CD4-positive, alpha-beta T cell treated with Interleukin-15 for 4 hours (primary cell): ENCODE measurements at places on chromosomes 2 and 18.

GRCh38 chr18:79320216-79320850 lies 75.4 kb upstream of the NFATC1 start:
- DNase-seq = no peak

GRCh38 chr18:37487400-37487867 lies 78.2 kb downstream of the CELF4 start:
- no peak for DNase-seq

- DNase-seq = no peak
Measured at GRCh38 chr2:176589287-176589686, 320.0 kb downstream of the MTX2 start.

DNA sequence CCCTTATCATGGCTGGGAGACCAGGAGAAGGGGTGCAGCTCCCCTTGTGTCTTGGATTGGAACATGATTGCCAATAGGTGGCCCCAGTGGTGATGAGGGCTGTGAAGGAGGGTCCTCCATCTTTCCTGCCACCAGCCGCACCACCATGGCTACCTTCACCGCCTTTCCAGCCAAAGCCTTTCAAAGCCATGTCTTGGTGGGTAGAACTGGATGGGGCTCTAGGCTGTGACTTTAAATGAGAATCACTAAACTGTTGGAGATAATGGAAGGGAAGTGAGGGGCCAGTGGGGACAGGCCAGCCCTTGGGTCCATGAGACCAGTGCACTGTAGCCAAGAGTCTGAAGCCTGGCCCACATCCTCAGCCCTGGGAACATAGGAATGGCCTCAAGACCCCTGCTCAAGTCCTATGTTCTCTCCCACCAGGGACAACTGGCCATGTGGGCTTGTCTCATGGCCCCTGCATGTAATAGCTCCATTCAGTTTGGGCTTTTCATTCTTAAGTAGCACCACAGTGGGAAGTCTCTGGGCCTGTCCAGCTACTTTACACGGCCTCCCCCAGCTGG lies 345.7 kb downstream of the DYSF start:
- DNase-seq = no peak

- DNase-seq = no peak
Measured at GRCh38 chr2:142572346-142573132, 304.9 kb upstream of the KYNU start.

DNA sequence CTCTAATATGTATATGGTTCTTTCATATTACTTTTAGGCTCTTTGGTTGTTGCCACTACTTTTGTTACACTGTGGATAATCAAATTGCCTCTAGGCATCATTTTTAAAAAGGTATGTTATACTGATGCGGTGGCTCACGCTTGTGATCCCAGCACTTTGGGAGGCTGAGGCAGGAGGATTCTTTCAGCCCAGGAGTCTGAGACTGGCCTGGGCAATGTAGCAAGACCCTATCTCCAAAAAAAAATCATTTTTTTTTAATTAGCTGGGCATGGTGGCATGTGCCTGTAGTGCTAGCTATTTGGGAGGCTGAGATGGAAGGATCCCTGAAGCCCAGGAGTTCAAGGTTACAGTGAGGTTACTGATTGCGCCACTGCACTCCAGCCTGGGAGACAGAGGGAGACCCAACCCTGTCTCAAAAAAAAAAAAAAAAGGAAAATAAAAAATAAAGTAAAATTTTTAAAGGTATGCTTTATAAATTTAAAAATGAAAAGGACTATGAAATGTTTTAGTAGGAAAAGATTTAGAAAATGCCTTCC lies 48.1 kb upstream of the DYNC2LI1 start:
- no peak for DNase-seq

- no peak for DNase-seq
Measured at GRCh38 chr2:54871457-54872107, 148.1 kb downstream of the EML6 start.

DNA sequence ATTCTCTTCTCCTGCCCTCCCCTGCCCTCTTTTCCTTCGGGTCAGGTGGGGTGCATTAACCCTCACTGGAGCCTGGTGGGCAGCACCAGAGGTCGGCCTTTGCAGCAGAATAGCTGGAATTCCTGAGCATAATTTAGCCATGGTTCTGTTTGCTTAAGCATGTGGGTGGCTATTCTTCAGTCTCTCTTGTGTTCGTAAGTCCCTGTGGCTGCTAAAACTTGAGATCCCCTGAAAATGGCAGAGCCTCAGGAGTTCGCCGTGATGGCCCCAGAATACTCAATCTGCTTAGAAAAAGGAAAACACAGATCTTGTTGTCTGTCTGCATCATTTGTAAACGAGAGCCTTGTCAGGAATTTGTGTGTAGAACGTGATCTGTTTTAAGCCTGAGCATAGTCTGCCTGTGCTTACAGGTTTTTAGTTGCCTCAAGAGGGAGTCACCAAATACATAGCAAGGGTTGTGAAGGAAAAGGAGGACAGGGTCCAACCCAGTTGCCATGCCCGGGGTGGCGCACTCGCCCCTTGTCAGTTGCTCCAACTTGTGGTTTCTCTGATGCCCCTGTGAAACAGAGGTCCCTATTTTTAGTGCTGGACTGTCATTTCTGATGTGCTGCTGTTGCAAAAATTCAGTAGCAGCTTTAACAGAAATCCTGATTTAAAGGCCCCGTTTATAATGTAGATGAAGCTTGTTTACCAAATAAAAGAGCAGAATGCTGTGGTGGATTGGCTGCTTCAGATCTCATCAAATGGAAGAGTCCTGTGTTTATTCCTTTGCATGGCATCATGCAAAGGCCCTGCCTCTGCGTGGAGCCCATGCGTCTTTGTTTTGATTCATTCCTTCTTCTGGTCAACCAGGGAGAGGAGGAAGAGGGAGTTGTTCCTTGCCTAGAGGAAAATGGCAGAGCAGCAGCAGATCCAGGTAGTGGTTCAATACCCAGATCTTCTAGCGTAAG lies 74.8 kb downstream of the WDSUB1 start:
- no peak for DNase-seq

- no peak for DNase-seq
Measured at GRCh38 chr2:195662138-195662537, 5.1 kb downstream of the SLC39A10 start.

DNA sequence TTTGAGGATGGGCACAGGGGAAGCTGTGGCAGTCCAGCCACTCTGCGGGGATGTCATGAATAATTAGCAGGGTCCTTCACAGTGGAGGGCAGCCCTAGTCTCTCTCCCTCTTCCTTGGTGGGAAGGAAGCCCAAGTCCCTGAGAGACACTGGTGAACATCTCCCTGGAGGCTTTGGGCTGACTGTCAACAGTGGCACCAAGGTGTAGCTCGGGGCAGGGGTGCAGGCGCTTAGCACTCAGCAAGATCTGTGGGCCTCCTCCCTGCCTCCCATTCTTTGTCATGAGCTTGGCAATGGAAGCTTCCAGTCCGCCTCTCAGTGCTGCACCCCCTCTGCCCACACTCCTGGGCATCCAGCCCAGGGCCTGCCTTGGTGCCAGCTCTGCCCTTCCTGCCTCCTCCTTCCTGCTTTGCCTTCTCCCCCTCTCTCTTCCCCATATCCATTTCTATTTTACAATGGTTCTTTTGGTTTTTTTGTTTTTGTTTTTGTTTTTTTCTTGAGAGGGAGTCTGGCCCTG lies 59.4 kb downstream of the STEAP3 start:
- no peak for DNase-seq

DNA sequence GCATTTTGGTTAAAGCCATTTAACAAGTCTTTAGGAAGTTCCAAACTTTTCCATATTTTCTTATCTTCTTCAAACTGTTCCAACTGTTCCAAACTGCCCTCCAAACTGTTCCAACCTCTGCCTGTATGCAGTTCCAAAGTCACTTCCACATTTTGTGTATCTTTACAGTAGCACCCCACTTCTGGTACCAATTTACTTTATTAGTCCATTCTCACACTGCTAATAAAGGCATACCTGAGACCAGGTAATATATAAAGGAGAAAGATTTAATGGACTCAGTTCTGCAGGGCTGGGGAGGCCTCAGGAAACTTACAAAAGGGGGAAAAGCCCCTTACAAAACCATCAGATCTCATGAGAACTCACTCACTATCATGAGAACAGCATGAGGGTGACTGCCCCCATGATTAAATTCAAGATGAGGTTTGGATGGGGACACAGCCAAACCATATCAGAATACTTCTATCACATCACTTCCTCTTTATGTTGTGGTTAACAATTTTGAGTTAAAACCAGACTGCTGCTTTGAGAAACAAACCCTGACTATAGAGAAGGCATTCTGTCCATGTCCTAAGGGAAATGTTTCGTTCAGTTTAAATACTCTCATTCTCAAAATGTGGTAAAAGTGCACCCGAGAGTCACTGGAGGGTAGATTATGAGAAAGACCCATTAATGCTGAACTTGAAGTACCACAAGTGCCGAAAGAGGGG lies 11.0 kb downstream of the IL18R1 start:
- peak; percentile 31 for DNase-seq

DNA sequence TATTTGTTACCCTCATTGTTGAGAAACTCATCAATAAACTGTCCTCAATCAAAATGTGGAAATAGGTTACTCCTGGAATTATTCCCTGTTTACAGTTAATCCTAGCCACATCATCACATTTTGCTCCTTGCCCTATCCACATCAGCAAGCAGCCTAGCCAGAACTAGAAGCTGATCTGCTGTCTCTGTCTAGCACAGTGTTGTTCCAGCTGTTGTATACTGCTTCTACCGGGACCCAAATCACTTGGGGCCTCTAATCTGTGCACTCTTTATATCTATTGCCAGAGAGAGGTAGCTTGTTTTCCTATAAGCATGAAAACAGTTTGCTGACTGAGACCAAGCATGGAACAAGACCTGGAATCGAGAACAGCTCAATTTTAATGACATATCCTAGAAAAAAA lies 196.2 kb upstream of the SP5 start:
- DNase-seq = no peak

DNA sequence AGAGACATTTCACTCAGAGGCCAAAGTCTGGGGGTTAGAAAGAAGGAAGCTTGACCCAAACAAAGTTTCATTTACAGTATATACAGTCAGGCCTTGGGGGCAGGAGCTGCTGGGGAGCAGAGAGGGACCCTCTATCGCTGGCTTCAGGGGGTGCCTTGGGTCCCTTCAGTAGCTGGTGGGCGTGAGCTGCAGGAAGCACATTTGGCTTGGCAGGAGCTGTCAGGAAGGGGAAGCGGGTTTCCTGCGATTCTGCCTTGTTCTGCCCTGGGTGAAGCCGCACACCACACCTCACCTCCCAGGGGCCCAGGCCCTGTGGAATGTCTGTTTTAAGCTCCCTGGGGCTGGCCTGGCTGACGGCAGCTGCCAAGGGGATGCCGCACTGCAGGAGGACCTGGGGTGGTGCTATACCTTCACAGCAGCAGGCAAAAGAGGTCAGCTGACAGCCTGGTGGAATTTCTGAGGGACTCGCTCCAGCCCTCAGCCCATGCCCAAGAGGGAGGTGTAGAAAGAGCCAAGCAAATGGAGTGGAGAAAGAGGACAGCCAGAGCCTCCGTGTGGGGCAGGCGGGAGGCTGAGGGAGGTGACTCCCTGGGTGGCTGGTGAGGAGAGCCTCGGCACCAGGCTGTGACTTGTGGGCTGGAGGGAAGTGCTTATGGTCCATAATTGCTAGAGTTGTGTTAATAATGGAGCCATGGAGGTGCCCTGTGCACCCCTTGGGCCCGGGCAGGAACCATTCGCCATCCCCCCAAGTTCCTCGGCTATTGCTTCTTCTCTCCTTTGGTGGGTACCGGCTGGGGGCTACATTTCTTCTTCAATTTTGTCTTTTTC lies 43.9 kb downstream of the PSD4 start:
- DNase-seq = no peak

DNA sequence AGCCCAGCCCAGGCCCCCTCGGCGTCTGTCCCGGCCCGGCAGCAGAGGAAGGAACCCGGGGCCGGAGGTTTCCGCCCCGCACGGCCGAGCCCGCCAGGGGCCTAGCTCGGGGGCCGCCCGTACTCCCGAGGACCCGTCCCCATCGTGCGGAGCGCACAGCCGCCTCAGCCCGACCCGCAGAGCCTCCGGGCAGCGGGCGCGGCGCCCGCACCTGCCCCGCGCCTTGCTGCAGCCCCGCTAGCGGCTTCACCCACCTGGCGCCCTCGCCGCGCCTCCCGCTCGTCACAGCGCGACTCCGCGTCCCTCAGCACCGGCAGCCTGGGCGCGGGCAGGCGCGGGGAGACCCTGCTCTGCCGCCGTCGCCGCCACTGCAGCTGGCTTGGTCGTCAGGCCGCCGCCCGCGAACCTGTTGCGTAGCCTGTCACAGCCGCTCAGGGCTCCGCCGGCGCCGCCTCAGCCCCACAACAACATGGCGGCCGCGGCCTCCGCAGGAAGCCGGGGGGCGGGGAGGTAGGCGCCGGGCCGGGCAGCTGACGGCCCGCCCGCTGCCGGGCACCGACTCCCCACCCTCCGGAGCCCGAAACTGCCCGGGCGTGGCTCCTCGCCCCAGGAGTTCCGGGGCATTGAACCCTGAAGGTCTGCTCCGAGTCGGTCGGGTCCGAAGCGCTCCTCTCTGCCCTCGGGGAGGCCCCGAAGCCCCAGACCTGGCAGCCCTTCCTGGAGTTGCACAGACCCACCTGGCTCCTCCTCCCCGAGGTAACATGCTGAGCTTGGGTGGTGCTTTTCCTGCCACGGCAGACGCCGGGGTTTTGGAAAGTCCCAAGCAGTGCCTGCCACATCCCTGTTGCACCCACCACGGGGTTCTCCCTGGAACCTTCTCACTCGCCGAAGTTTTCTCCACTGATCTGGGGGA lies at the start of gene ITSN2:
Gene ITSN2, minus strand, starts transcription at position 487 of the 913 bp plus-strand sequence. CDS start 32,454 bp downstream, outside the sequence.
- peak; percentile 76 for DNase-seq

DNA sequence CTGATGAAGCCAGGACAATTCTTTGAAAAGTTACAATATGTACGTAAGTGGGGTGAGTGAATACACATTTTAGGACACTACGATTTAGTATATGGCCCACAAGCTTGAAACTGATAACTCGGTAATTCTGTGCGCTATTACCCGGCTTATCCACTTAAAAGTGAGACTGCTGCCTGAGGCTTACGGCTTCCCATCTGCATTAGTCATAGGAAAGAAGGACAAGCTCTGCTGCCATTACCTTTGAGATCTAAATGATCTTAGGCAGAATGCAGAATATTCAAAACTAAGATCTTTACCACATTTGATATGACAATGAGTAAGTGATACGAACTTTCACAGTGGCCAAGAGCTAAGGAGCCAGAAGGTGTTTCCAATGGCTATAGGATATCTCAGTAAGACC lies 133.3 kb downstream of the GAREM1 start:
- DNase-seq = no peak

GRCh38 chr18:50675043-50675442 lies 115.2 kb downstream of the MAPK4 start:
- no peak for DNase-seq

- DNase-seq = no peak
Measured at GRCh38 chr2:43039376-43040080, 186.9 kb downstream of the ZFP36L2 start.

- no peak for DNase-seq
Measured at GRCh38 chr2:102159295-102159694, 16.7 kb downstream of the IL1R1 start.

- no peak for DNase-seq
Measured at GRCh38 chr2:192615105-192615504, 420.4 kb upstream of the TMEFF2 start.

GRCh38 chr2:109611467-109612095 lies 2.2 kb downstream of the SEPTIN10 start:
- DNase-seq = no peak

- DNase-seq = no peak
Measured at GRCh38 chr2:85188852-85189251, 55.7 kb downstream of the TCF7L1 start.

GRCh38 chr2:12857891-12858290 lies 141.2 kb downstream of the TRIB2 start:
- DNase-seq = no peak
